ENCODE measurements at places on chromosomes 6 and 20.

DNA sequence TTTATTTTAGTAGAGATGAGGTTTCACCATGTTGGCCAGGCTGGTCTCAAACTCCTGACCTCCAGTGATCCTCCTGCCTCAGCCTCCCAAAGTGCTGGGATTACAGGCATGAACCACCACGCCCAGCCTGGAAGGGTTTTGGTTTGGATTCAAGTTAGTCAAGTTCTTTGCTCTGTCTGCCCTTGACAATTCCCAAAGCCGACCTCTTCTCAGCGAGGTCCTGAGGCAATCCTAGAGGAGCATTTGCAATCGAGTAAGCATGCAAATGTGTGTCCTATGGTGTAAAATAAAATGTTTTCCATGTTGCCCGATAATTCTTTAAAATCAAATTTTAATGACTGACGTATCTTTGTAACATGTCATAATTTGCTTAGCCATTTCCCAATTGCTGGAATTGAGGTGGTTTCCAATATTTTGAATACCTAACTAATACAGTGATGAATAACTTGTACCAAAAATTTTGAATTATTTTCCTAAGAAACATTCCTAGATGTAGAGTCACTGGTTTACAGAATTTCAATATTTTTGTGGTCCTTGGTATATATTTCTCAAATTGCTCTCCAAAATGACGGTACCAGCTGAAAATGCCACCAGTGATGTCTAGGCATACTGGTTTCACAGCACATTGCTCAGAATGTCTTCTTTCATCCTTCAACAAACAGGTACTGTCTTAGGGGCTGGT is 38.7 kb downstream of the GTF2H5 start:
- no peak for DNase-seq

GRCh38 chr6:136438441-136438840 is 111.8 kb downstream of the MAP7 start:
- DNase-seq, result no peak

- no peak for DNase-seq
Observed at GRCh38 chr20:44770484-44771171, 25.0 kb downstream of the KCNK15 start.

DNA sequence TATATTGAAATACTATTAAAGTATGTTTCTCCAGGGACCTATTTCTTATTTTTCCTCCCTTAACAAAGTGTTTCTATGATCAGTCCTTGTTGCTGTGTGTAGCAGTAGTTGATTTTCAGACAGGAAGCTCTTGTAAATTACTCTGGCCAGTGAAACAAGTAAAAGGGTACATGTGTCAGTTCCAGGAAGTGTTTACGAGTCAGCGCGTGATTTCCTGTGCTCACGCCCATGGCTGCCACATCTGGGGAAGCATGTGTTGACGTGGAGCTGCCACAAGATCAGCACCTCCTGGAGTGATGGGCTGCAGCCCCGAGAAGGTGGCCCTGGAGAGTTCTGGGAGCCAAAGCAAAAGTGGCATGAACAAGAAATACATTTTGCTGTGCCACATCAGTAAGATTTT is 38.6 kb upstream of the GGTLC1 start:
- DNase-seq, result peak; percentile 90

DNA sequence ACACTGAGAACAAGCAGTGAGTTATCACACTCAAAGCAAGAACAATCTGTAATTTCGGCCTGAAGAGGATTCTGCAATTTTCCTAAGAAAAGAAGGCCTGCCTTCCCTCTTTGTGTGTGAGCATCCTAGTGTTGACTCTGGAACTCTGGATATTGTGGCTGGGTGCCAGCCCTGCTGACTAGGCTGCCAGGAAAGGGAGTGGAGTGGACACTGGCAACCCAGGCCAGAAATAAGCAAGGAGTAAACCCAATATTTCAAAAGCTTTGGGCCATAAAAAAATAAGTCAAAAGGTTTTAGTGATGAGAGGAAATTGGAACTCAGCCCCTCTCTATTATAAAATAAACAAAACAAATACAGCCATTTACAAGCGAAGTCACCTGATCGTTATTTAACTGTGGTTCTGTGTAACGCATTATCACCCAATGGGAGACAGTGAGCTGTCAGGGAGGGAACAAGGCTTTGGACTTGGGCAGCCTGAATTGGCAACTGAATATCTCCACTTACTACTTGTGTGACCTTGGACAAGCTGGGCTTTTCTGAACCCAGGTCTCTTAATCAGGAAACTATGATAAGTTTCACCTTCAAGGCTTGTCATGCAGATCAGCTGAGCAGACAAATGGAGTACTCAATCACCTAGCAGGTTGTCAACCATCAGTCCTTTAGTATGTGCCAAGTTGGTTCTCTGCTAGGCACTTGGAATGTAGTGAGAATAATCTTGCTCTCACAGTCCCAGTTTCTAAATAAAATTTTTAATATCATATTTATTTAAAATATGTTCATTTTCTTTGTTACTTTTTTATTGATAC is 196.2 kb downstream of the PAX1 start:
- no peak for DNase-seq

DNA sequence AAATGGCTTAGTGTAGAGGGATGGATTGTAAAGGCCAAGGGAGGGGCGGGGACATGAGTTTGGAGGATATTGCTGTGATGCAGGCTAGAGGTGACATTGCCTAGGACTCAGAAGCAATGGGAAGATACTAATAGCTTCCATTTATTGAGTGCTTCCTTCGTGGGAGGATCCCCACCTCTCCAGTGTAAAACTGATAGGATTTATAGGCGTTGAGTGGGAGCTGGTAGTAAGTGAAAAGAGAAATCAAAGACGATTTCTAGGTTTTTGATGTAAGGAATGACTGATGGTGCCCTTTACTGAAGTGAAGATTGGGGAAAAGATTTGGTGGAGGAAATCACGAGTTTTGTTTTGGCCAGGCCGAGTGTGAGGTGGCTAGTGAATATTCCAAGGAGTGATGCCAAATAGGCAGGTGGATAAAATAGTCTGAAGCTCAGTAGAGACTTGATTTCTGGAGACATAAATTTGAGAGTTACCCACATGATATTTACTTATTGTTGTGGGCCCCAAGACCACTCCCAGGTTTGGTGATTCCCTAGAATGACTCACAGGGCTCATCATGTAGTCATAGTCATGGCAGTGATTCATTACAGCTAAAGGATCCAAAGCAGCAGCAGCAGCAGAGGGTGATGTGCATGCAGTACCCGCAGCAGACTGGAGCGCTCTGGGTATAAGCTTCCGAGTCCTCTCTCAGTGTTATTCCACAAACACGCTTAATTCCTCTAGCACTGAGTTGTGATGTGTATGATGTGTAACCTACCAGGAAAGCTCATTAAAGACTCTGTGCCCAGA is 10.2 kb downstream of the RPRD1B start:
- DNase-seq, result peak; percentile 42
